ENCODE measurements at places on chromosomes 7 and 10. TPM values are rescaled to one million over a fixed set of nuclear protein-coding genes. Genes with fewer than 3 reads are reported as not detected.

The ACSL5 gene
- total RNA-seq, result 0.33 TPM

GRCh38 chr7:157985636-157986035 lies 602.0 kb downstream of the PTPRN2 start:
- peaks cover 16% of the 10 kb centered on the region for H3K27me3 ChIP-seq
- no peaks in the 10 kb centered on the region for H3K36me3 ChIP-seq
- H3K27ac ChIP-seq, result no peak overlapping the region
- peaks cover 3% of the 10 kb centered on the region for H3K4me1 ChIP-seq

DNA sequence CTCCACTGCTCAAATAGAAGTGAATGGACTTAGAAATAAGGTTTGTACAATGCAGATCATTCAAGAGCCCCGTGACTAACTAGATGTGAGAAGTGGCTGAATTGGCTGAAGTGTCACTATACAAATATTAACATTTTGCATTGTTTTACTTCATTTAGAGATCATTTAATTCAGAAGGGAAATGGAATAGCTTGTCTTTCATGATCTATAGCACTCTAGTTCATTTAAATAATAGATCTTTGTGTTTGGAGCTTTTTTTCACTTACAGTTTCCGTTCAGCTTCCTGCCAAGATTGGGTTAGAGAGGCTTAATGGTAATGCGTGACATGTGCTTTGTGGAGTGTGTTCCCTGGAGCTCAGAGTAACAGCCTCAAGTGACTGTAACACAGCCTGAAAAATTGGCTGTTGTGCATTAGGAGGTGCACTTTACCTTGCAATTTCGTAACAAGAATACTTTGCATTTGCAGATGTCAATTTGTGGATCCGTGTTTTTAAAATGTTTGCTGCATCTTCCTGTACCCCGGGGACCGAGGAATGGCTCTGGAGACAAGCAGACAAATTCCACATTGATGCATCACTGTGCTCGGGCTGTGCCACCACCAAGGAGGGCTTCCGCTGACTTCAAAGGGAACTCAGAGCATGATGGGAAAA lies 170.3 kb downstream of the NRP1 start:
- H3K4me3 ChIP-seq, result no peak overlapping the region
- H3K4me1 ChIP-seq, result peaks cover 18% of the 10 kb centered on the region
- H3K36me3 ChIP-seq, result no peaks in the 10 kb centered on the region

- H3K4me3 ChIP-seq, result no peak overlapping the region
- DNase-seq, result no peak
- peaks cover 21% of the 10 kb centered on the region for H3K4me1 ChIP-seq
- H3K27ac ChIP-seq, result peak overlapping the region; percentile 24
- no peaks in the 10 kb centered on the region for H3K27me3 ChIP-seq
- no peaks in the 10 kb centered on the region for H3K36me3 ChIP-seq
Observed at GRCh38 chr7:70000737-70001348, 402.6 kb downstream of the AUTS2 start.

GRCh38 chr7:112855227-112855626 lies 65.0 kb upstream of the TMEM168 start:
- H3K27me3 ChIP-seq, result no peaks in the 10 kb centered on the region
- peaks cover 23% of the 10 kb centered on the region for H3K36me3 ChIP-seq
- no peak overlapping the region for H3K4me3 ChIP-seq
- H3K27ac ChIP-seq, result no peak overlapping the region

DNA sequence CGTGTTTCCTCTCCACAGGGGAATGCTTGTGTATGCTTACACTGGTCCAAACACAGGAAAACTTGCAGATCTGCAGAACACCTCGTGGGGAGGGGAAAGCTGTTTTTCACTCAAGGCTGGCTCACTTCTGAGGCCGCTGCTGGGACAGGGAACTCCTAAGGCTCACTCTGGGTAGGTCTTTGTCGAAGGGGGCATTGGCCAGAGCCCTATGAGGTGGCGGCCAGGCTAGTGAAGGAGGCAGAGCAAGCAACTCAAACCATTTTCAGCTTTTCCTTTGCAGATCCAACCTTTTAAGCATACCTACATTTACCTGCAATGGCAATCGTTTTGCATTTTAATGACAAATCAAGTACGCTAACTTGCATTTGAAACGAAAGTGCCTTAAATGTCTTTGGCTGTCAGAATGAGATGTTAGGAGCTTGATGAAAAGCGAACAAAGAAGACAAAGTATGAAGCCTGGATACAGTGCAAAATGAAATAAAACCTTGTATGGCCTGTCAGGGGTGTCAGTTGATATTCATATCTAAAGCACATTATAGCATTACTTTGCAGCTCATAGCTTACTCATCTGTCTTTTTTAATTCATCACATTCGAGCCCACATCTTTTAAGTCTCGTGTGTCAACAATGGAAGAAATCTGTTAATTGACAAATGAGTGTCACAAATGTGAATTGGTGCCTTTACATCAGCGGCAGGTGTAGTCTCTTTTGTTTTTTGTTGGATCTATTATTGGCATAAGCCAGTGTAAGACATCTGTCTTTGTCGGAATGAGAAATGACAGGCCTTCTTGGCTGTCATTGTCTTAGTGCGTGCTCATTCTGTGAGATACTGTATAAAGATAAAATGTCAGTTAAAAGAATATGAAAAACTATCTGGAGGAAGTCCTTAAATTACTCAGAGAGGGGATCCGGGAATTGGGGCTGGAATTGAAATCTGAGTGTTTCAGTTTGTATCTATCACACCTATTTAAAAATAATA lies 30.5 kb downstream of the LRMDA start:
- H3K36me3 ChIP-seq, result no peaks in the 10 kb centered on the region
- H3K4me3 ChIP-seq, result no peak overlapping the region
- H3K4me1 ChIP-seq, result peaks cover 12% of the 10 kb centered on the region
- no peak for DNase-seq

DNA sequence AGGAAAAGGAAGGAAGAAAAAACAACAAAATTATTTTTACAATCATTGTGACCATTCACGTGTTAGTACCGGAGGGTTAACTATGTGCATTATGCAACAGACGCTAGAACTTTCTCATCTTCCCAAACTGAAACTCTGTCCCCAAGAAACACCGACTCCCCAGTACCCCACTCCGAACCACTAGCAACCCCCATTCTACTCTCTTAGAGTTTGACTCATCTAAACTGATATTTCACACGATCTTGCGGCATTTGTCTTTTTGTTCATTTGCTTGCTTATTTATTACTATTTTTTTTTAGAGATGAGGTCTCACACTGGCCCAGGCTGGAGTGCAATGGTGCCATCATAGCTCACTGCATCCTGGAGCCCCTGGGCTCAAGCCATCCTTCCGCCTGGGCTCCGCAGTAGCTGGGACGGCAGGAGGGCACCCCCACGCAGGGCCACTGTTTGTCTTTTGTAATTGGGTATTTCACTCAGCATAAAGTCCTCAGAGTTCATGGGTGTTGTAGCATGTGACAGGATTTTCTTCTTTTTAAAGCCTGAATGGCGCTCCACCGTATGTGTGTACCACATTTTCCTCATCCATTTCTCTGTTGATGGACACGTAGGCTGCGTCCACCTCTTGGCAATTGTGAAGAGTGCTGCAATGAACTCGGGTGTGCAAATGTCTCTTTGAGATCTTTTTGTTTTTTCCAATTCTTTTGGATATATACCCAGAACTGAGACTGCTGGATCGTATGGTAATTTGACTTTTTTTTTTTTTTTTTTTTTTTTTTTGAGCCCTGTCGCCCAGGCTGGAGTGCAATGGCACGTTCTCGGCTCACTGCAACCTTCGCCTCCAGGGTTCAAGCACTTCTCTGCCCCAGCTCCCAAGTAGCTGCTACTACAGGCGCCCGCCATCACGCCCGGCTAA lies 9.5 kb downstream of the MNX1 start:
- peaks cover 42% of the 10 kb centered on the region for H3K27me3 ChIP-seq
- peak overlapping the region; percentile 83 for H3K27ac ChIP-seq
- no peak for DNase-seq
- peaks cover 19% of the 10 kb centered on the region for H3K36me3 ChIP-seq
- H3K4me1 ChIP-seq, result peaks cover 32% of the 10 kb centered on the region
